ENCODE measurements at places on chromosomes 16 and 17.

DNA sequence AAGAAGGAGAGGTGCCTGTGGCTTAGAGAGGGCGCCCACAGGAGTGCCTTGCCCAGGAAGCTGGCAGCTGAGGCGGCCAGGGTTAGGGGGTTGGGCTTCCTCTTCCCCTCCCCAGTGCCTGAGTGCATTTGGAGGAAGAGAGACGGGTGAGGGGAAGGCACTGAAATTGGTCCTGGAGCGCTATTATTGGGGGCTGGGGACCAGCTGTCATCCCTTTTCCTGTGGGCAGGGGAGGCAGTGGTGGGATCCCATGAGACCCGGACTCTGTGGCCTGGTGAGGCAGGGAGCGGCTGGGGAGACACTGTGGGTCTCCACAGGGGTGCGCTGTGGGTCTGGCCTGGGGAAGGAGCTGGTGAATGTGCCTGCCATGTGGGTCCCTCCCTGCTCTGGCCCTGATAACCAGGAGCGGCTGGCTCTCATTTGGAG, 259.7 kb downstream of the SEC14L1 start:
- DNase-seq: peak; percentile 63

DNA sequence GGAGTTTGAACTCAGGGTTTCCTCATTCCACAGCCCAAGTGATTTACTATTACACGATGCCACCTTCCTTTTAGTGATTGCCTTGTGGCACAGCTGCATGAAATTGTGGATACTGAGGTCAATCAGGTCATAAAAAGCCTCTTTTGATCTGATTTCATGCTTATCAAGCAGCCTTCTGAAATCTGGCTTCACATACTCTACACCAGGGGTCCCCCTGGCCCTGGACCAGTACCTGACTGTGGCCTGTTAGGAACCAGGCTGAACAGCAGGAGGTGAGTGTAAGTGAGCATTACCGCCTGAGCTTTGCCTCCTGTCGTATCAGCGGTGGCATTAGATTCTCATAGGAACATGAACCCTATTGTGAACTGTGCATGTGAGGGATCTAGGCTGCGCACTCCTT, 13.8 kb downstream of the SLFN5 start:
- no peak for DNase-seq

DNA sequence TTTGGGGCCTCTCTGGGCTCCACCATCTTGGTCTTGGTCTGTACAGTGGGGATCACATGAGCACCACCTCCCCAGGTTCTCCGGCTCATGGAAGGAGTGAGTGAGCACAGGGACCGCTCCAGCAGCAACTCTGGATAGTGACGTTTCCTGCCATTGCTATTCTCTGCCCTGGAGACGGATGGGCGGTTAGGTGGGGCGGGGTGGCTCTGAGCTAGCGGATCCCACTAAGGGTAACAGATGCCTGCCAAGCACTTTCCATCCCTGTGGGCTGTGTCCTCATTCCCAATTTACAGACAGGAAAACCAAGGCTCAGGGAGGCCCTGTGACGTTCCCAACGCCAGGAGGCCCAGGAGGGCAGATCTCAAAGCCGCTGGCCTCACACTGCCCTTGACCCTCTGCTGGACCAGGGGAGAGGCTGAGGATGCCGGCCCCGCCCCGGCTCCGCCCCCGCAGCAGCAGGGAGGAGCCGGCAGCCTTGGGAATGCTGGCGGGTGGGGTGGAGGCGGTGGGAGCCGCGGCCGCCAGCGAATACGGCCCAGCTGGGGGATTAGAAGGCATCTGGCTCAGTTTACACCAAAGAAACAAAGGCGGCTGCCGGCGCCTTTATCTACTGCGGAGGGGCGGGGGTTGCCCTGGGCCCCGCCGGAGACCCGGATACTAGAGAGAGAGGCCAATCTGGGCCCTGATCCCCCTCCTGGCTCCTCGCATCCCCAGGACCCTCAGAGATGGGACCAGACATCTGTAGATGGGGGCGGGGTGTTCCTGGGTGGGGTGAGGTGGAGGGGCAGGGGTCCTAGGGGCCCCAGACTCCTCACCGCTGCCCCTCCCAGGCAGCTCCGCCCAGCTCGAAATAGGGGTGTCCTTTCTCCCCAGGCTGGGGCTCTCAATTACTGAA, 122.3 kb upstream of the CIBAR2 start:
- DNase-seq: peak; percentile 98

- DNase-seq: no peak
These were observed 84.7 kb upstream of the CLEC3A start for GRCh38 chr16:77937473-77938149.

- DNase-seq: no peak
These were observed 18.4 kb downstream of the OTOP3 start for GRCh38 chr17:74954115-74954514.

- DNase-seq: no peak
These were observed 540 bp downstream of the MFSD11 start for GRCh38 chr17:76738468-76738850.

DNA sequence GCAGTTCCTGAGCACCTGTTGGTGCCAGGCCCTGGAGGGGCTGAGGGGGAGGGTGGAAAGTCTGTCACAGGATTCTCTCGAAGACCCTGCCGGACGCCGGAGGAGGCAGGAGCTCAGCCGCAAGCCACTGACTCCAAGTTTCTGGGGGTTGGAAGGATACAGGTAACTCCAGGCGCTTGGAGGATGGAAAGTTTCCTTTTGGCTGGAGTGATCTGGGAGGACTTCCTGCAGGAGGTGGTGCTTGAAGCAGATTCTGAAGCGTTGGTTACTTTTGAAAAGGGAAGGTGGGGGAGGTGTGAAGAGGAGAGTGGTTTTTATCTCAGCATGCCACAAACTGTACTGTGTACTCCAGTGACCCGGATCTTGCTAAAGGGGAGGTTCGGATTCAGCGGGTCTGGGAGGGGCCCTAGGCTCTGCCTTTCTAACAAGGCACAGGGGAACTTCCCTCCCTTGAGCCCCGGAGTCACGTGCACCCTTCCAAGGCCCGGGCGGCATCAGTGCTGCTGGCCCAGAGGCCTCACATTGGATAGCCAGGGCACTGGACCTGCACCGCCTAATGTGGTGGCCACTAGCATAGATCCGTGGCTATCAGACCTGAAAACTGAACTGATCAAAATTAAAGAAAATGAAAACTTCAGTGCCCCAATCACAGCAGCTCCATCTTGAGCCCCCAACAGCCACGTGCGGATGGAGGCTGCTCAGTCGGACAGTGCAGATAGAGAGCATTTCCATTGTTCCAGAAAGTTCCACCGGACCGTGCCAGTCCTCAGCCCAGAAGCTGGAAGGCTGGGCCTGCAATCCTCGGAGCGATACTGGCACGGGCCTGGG, 42.2 kb upstream of the GSE1 start:
- DNase-seq: peak; percentile 84

DNA sequence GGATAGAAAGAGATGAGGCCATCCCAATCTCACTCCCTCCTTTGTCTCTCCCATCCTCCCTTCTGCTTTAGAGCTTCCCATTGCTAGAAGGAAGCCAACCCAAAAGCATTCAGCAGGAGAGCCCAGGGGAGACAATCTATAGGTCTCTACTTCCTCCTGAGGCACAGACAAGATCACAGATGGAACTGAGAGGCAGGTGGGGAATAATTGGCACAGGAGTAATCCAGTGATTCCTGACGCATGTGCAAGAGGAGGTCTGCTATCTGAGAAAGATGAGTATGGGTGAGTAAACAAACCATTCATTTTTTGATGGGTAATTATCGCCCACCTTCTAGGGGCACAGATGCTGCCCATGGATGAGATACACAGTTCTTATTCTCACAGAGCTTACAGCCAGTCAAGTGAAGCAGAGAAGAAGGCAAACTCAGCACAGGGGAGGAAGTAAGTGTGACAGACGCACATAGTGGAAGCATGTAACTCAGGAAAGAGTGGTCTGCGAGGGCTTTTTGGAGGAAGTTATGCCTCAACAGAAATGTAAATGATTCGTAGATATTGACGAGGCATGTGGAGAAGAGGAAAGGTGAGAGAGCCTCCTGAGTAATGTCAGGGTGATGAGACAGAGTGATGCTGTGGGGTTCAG, 88.9 kb upstream of the HLF start:
- DNase-seq: no peak

DNA sequence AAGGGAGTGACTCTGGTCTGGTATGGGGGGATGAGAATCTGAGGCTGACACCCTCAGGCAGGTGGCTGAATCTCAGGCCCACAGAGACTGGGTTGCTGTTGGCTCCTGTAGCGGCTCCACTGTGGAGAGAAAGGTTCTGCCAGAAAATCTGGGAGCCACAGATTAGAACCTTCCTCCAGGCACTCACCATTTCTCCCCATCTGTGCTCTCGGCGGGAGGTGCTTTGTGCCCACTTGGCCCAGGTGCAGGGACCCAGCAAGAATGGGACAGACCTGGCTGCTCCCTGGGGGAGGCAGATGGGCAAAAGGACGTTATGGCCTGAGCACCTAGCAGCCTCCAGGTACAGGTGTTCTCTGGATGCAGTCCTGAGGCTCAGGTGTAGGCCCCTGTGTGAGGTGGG, 20.1 kb downstream of the RAB11FIP3 start:
- no peak for DNase-seq

- DNase-seq: no peak
These were observed 820 bp downstream of the GRIN2C start for GRCh38 chr17:74858672-74859458.

DNA sequence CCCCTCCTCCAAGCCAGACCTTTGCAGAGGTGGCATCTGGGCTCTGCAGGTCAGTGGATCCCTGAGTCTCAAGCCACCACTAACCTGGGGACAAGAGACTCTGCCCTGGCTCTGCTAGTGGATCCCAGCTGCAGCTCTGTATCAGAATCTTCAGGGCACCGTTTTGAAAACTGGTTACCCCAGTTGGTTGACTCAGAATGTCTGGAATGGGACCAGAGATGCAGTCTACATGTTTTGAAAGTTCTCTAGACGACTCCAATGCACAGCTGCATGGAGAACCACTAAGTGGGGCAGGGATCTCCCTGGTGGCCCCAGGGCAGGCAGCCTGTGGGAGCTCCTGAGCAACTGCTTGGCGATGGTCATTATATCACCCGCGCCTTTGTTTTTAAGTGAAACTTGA, 34.1 kb upstream of the ADORA2B start:
- DNase-seq: no peak

DNA sequence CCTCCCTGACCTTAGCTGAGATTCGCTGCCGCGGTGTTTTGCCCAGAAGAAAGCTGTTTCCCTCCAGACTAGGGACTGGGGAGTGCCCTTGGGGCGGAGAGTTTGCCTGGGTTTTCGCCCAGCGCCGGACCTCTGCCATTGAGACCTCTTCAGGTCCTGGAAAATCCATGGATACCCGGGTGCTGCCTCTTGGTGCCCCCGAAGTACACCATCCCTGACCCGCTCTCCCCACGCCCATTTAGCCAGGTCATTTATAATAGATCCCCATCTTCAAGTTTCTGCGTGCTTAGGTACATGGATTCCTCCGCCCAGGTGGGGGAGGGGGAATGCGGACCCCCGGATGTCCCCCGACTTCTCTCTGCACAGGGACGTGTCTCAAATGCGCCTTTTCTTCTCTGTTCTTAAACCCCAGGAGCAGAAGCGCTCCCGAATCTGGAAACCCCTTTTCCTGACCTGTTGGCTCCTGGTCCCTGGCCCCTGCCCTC, 15.0 kb upstream of the CBX8 start:
- no peak for DNase-seq

DNA sequence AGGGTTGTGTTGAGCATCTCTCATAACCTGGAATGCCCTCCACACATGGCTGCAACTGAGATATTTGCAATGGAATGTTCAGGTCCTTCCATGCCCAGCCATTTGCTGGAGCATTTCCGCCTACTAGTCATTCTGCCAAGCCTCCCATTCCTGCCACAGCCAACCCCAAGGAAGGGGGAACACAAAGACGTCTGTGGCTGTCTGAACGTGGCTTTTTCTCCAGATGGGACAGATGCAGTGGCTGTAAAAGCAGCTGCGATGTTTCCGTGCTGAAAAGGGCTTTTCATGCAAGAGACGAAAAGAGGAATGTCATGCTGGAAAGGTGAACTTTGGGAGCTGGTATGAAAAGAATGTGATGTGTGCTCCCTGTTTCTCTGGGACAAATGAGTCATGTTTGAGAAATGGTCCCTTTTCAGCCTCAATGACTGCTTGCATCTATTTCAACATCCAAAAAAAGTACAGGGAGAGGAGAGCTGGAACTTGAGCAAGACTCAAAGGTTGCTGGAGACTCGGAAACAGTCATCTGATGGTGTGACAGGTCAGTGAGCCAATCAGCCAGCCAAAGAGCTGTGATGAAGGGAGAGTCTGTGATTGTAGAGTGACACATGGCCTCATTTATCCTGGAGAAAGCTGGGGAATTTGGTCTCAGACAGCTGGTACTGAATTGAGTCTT, 208.9 kb downstream of the SHISA9 start:
- no peak for DNase-seq

DNA sequence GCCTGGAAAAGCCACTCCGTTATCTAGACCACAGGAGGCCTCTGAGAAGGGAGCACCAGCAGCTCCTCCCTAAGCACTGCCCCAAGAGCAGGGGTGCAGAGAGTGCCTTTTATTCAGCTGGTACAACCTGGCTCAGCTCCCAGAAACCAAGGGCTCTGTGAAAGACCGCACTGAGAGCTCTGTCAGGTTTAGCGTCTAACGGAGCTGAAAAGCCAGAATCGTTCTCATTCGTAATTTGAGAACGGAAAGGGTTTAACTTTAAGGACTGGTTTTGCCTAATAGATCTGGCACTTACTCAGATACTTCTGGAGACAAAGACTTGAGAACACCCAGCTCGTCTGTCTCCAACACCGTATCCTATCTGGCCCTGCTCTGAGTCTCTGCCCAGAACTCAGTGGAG, 13.5 kb downstream of the MPG start:
- DNase-seq: no peak

DNA sequence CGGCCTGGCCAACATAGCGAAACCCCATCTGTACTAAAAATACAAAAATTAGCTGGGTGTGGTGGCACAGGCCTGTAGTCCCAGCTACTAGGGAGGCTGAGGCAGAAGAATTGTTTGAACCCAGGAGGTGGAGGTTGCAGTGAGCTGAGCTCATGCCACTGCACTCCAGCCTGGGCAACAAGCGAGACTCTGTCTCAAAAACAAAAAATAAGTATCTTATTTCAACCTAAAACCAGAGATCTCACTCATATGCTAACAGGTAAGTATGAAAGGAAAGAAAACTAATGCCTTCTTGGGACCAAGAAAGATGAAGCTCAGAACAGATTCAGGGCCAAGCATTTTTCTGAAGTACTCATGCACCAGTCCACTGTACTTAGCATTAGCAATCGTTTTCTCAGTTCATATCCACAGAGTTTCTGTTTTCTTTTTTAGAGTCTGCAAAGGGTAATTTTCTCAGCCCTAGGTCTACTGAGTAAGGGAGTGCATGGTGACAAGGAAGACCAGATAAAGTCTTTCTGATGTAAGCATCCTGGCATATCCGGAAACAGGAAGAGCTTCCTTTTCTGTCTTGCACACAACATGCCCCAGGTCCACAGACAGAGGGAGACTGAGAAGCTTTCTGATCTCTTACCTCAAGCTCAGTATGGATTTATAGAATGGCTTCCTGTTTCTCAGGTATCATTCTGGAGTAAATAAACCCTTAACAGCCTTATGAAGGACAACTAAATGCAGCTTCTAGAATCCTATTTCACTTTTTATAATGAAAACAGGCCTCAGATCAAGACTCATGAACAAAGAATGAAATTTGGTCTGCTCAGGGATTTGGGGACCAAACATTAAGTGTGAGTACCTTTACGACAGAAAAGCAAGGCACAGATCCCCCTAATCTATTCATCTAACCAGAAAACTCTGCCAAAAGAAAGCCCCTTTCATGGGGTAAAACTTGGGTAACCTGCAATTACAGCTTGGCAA, 38.7 kb upstream of the FOXJ1 start:
- DNase-seq: peak; percentile 69

All from K562 (cell line).